ENCODE measurements at places on chromosomes 7 and 10.

GRCh38 chr7:132247995-132248618, 328.2 kb downstream of the PLXNA4 start:
- no peaks in the 10 kb centered on the region for H3K4me1 ChIP-seq
- no peak for DNase-seq
- H3K27ac ChIP-seq, result no peak overlapping the region

DNA sequence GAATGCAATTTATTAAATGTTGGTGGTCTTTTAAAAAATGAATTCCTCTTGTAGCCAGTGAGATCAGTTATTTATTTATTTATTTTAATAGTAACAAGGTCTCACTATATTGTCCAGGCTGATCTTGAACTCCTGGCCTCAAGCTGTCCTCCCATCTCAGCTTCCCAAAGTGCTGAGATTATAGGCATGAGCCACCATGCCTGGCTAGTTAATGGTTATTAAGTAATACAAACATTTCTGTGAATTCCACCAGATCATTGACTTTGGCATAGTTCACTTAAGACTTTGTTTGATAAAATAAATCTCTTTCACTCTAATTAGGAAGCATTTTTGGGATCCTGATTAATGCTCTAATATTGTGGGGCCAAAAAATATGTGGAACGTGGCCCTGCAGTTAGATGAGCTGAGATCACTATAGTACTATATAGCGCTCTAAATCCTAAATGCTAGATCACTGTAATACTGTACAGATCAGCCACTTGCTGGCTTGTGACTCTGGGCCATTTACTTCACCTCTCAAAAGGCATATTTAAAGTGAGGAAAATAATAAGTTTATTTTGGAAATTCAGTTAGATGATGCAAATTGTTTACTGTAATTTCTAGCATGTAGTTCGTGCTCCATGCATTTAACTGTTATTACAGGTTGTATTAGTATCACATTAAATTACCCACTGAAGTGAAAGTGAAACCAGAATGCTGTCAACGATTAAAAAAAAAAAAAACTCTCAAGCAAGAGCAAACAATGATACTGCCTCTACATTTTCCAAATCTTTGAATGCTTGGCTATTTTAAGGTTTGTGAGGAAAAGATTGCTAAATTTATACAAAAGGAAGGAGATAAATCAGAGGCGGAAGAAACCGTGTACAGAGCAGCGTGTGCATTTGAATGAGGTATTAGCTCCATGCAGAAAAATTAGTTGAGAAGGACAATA, 15.9 kb upstream of the FAS start:
- peaks cover 22% of the 10 kb centered on the region for H3K4me1 ChIP-seq
- DNase-seq, result no peak
- peak overlapping the region; percentile 79 for H3K4me3 ChIP-seq
- H3K27me3 ChIP-seq, result no peaks in the 10 kb centered on the region
- H3K27ac ChIP-seq, result peak overlapping the region; percentile 88

- no peaks in the 10 kb centered on the region for H3K36me3 ChIP-seq
- no peak overlapping the region for H3K27ac ChIP-seq
- H3K4me1 ChIP-seq, result peaks cover 9% of the 10 kb centered on the region
- no peak overlapping the region for H3K4me3 ChIP-seq
- DNase-seq, result no peak
Observed at GRCh38 chr10:26628395-26628794, 69.1 kb upstream of the PDSS1 start.

GRCh38 chr10:107686095-107686494, 521.6 kb upstream of the SORCS1 start:
- H3K36me3 ChIP-seq, result no peaks in the 10 kb centered on the region
- H3K27me3 ChIP-seq, result no peaks in the 10 kb centered on the region
- DNase-seq, result no peak

DNA sequence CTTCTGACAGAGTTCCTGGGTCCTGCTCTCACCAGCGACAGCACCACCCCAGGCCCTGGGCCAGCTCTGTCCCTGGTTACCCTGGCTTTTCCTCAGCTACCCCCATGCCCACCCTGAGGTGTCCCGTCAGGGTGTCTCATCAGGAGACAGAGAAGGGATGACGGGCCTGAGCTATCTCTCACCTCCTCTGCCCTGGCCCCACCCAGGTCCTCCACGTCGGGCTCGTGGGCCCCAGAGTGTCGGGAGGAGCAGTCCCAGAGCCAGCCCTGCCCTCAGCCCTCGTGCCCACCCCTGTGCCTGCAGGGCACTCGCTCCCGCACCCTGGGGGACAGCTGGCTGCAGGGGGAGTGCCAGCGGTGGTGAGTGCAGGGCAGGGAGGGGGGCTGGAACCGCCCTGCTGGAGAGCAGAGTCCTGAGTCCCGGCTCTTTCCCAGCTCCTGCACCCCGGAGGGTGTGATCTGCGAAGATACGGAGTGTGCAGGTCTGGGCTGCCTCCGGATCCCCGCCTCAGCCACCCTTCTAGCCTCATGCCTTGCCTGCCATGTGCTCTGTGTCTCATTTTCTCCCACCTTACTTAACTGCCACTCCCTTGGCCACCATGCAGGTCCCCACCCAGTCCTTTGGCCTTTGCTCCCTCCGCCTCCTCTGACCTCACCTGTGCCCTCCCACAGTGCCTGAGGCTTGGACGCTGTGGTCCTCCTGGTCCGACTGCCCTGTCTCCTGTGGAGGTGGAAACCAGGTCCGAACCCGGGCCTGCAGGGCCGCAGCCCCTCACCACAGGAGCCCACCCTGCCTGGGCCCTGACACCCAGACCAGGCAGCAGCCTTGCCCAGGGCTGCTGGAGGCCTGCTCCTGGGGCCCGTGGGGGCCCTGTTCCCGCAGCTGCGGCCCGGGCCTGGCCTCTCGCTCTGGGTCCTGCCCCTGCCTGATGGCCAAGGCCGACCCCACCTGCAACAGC, 16.7 kb upstream of the ZNF862 start:
- no peaks in the 10 kb centered on the region for H3K4me1 ChIP-seq
- no peaks in the 10 kb centered on the region for H3K36me3 ChIP-seq
- no peak for DNase-seq
- H3K27me3 ChIP-seq, result no peaks in the 10 kb centered on the region
- no peak overlapping the region for H3K4me3 ChIP-seq

DNA sequence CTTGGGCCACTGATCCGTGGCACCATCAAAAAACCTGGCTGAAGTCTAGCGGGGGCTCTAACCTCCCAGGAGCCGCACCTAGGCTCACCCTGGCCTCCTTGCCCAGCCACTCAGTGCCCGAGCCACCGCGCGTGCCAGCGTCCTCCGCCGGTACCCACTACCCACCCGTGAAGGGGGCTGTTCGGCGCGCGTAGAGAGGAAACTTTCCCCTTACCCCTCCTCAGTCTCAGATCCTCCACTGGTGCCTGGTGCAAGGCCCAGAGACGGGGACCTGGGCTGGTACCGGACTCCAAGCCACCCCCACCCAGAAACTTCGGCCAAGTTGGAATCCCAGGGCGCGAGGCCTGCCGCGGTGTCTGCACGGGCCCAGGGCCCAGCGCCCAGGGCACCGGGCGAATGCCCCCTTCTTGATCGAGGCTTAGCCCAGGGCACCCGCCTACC, 3.5 kb upstream of the EBF3 start:
- no peak overlapping the region for H3K27ac ChIP-seq
- no peak for DNase-seq
- H3K4me3 ChIP-seq, result no peak overlapping the region
- peaks cover 21% of the 10 kb centered on the region for H3K4me1 ChIP-seq
- H3K36me3 ChIP-seq, result no peaks in the 10 kb centered on the region
- H3K27me3 ChIP-seq, result peaks cover 69% of the 10 kb centered on the region

DNA sequence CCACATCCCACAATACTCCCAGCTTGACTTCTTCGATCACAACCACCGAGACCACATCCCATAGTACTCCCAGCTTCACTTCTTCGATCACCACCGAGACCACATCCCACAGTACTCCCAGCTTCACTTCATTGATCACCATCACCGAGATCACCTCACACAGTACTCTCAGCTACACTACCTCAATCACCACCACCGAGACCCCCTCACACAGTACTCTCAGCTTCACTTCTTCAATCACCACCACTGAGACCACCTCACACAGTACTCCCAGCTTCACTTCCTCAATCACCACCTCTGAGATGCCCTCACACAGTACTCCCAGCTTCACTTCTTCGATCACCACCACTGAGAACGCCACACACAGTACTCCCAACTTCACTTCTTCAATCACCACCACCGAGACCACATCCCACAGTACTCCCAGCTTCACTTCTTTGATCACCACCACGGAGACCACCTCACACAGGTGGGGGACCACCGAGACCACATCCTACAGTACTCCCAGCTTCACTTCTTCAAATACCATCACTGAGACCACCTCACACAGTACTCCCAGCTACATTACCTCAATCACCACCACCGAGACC, 8.6 kb downstream of the MUC3A start:
- H3K27me3 ChIP-seq, result peaks cover 2% of the 10 kb centered on the region
- no peak overlapping the region for H3K27ac ChIP-seq
- H3K4me1 ChIP-seq, result no peaks in the 10 kb centered on the region

GRCh38 chr10:18073314-18073713, 66.9 kb upstream of the CACNB2 start:
- no peak for DNase-seq
- no peak overlapping the region for H3K4me3 ChIP-seq
- no peak overlapping the region for H3K27ac ChIP-seq
- no peaks in the 10 kb centered on the region for H3K36me3 ChIP-seq

GRCh38 chr7:45258533-45259226, 101.1 kb downstream of the RAMP3 start:
- no peak overlapping the region for H3K4me3 ChIP-seq
- no peak overlapping the region for H3K27ac ChIP-seq
- DNase-seq, result no peak
- no peaks in the 10 kb centered on the region for H3K36me3 ChIP-seq
- peaks cover 38% of the 10 kb centered on the region for H3K27me3 ChIP-seq
- H3K4me1 ChIP-seq, result peaks cover 3% of the 10 kb centered on the region

GRCh38 chr7:12490107-12490688, 80.3 kb upstream of the SCIN start:
- peaks cover 3% of the 10 kb centered on the region for H3K27me3 ChIP-seq
- H3K36me3 ChIP-seq, result no peaks in the 10 kb centered on the region
- H3K27ac ChIP-seq, result no peak overlapping the region
- H3K4me1 ChIP-seq, result no peaks in the 10 kb centered on the region

All from activated T-cell treated with anti-CD3 and anti-CD28 coated beads, Interleukin-2, amount 50 U/mL, for 24 hours (primary cell).